ENCODE measurements at places on chromosomes 12 and 14. TPM values are rescaled to one million over a fixed set of nuclear protein-coding genes. Genes with fewer than 3 reads are reported as not detected.

Gene ESRRB
- total RNA-seq: 0.57 TPM

Gene TAS2R42
- total RNA-seq: not detected

Gene LAG3
- 1.4 TPM for total RNA-seq

Gene RHEBL1
- 9.5 TPM for total RNA-seq

Gene KRT8
- 33.6 TPM for total RNA-seq

Gene CLEC1B
- not detected for total RNA-seq

Gene AQP5
- total RNA-seq: 0.49 TPM

Gene DEGS2
- not detected for total RNA-seq

Gene B3GNT4
- total RNA-seq: 0.37 TPM

Gene FAM90A1
- total RNA-seq: 0.61 TPM

Gene ANG
- 0.72 TPM for total RNA-seq

Gene TEX22
- 0.27 TPM for total RNA-seq

Gene SERPINA10
- not detected for total RNA-seq

Gene FITM1
- total RNA-seq: 0.37 TPM

Gene OVCH1
- total RNA-seq: not detected

Gene TSPAN11
- 2.4 TPM for total RNA-seq

Gene LRP1
- 21.0 TPM for total RNA-seq

Gene SMCO3
- not detected for total RNA-seq

Gene GYS2
- not detected for total RNA-seq

Gene OTX2
- not detected for total RNA-seq

Gene MANSC4
- total RNA-seq: not detected

Gene LTBP2
- total RNA-seq: 5.8 TPM

Gene SCNN1A
- 1.0 TPM for total RNA-seq

Gene RNF212B
- not detected for total RNA-seq

Gene DAO
- total RNA-seq: not detected

Gene EDDM3A
- total RNA-seq: not detected

Gene PLEK2
- not detected for total RNA-seq

Gene SYNE3
- 6.8 TPM for total RNA-seq

Gene RFX4
- total RNA-seq: not detected

Gene RAN
- 1,343 TPM for total RNA-seq

Gene NTF3
- total RNA-seq: not detected

Gene AKAP6
- total RNA-seq: 3.3 TPM

Gene SELPLG
- 0.40 TPM for total RNA-seq

Gene PPP4R4
- 9.5 TPM for total RNA-seq

Gene RTL1
- total RNA-seq: 0.05 TPM

Gene SMIM41
- 0.72 TPM for total RNA-seq

Gene NTS
- 0.11 TPM for total RNA-seq

Gene DYRK4
- total RNA-seq: 55.4 TPM

Gene TSHR
- total RNA-seq: not detected

Gene GPRC5D
- total RNA-seq: not detected

Gene SYNDIG1L
- 0.03 TPM for total RNA-seq

Gene ACSS3
- 12.5 TPM for total RNA-seq

Gene NPFF
- total RNA-seq: not detected

Gene DEPDC4
- 0.66 TPM for total RNA-seq

Gene JAG2
- 0.27 TPM for total RNA-seq

Gene GALNT9
- not detected for total RNA-seq

Gene SLC6A13
- not detected for total RNA-seq

Gene ARL1
- 59.6 TPM for total RNA-seq

Gene EMP1
- 88.6 TPM for total RNA-seq

Gene RPL10L
- not detected for total RNA-seq

Gene TAS2R19
- 1.5 TPM for total RNA-seq

Gene FUT8
- total RNA-seq: 25.7 TPM

Gene KRT73
- total RNA-seq: not detected

Gene FGD4
- 8.1 TPM for total RNA-seq
